T-helper 1 cell (primary cell): ENCODE measurements at places on chromosomes 4 and X.

GRCh38 chr4:38872620-38873019, 5.0 kb downstream of the FAM114A1 start:
- no peak for DNase-seq

GRCh38 chrX:25389266-25389665, 373.5 kb upstream of the ARX start:
- DNase-seq, result no peak

DNA sequence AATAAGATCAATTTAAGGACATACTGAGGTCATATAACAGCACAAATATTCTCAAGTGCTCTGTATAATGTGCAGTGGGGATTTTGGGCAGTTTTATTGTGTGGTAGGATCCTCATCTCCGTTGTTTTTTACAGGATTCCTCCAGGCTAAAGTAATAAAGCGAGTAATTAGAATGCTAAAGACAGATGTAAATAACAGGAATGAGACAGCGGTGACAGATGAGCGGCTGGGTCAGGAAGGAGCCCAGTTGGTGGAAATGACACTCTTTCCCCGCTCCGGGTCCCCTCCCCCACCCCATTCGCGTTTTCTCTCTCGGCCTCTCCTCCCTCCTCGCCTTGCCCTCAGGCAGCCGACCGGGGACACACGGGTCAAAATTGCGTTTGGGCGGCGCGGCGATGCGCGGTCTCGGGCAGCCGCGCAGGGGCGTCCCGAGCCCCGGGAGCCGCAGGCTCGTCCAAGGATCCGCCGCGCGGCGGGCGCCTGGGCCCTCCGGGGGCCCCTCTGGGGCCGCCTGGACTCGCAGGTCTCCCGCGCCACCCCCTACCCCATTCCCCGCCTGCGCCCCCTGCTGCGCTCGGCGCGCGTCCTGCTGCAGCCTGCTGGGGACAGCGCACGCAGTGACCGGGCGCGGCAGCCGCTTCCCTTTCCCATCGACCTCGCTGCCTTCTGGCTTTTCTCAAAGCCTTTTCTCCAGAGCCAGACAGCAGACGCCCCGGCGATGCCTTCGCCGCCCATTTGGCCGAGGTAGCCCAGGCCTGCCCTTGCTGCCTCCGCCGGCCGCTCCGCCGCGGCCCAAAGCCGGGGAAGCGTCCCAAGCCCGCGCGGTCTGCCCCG, 16.2 kb downstream of the POU4F2 start:
- no peak for DNase-seq

GRCh38 chr4:26647523-26648224, 63.8 kb downstream of the TBC1D19 start:
- no peak for DNase-seq

GRCh38 chr4:126697748-126698147, 935.0 kb upstream of the INTU start:
- no peak for DNase-seq

- DNase-seq, result no peak
Measured at GRCh38 chr4:63786171-63786570, 623.1 kb downstream of the TECRL start.

DNA sequence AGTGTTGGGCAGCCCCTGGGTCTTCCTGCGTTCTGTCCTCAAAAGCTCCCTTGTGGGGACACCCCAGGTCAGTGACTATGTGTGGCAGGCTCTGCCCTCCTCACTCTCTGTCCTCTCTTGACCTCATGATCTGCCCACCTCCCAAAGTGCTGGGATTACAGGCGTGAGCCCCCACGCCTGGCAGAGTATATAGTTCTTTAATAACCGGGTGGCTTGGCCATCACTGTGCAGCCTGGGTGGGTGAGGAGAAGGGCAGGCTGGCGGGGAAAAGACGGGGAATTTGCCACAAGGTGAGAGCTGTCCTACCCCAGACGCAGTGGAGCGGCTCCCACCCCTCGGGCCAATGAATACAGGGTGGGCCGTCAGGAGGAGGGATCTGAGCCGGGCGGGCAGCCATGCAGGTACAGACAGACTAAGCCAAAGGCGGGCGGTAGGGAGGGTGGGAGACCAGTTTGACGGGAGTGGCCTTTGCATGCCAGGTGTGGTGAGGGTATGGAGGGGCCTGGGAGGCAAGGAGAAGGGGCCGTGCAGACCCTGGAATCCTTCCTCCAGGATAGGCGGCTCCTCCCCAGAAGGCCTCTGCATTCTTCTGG, 2.5 kb downstream of the SH3BP2 start:
- no peak for DNase-seq

GRCh38 chr4:79650794-79651431, 242.9 kb upstream of the GK2 start:
- no peak for DNase-seq

GRCh38 chrX:150933945-150934350, 35.5 kb upstream of the CD99L2 start:
- no peak for DNase-seq

GRCh38 chrX:75051047-75051446, 105.0 kb downstream of the ABCB7 start:
- DNase-seq, result no peak
